GM12891 (cell line): ENCODE measurements at places on chromosomes 7 and 10.
A peak's percentile ranks its signal among the peaks of the same experiment; 100 is the strongest.

GRCh38 chr10:131943021-131943814 is 38.5 kb downstream of the BNIP3 start:
- no peak for DNase-seq

- DNase-seq: no peak
Observed at GRCh38 chr7:139505563-139505962, 17.9 kb upstream of the CLEC2L start.

DNA sequence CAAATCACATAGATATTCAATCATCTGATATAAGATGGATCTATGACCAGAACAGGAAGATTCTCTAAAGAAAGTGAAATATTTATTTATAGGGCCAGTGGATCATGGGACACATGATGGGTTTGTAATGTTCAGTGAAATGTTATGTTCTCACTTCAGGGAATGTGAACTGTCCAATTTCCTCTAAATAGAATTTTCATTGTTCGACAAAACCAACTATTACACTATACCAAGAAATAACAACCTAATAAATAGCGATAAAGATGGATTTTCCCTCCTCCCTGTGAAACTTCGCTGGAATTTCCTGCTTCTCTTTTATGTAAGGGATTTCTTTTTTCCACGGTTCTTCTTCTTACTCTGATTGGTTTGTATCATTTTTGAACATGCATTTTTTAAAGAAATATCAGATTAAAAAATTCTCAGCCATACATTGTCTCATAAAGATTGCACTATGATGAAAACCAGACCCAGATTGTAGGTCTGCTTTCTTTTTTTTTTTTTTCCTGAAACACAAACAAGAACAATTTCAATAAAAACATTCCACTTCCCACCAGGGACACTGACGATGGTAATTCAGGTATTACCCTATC is 139.8 kb upstream of the ZEB1 start:
- DNase-seq: no peak

DNA sequence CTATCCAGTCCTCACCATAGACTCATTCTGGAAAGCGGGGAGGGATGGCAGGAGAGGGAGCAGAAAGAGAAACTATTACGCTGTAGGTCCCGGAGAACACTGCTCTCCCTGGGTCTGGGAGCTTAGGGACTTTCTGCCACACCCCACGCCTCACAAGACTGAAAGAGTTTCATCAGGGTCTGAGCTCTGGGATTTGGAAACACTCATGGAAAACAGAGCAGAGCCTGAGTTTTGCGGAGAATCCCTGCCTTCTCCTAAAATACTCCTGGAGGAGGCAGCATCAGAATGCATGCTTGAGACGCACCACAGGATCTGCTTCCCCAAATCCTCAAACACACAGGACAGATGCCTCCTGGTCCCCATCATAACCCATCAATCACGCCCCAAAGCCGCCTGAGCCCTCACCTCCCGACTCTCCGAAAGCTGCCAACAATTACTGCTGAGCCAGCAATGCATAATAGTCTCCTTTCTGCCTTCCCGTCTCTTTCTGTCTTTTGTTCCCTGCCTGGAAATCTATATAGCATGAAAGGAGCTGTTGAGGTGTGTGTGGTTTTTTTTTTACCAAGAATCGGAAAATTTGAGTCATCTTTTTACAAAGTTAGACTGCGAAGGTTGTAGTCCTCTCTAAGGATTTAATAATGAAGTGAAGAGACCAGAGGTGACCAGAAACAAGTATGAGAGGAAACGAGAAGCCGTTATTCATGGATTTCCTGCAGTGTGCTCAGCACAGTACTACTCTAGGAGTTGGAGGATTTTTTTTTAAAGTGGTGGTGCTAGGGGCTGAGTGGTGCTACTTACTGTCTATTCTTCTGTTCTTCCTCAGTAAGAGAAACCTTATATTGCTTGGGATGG is 37.7 kb downstream of the ASB13 start:
- no peak for DNase-seq

DNA sequence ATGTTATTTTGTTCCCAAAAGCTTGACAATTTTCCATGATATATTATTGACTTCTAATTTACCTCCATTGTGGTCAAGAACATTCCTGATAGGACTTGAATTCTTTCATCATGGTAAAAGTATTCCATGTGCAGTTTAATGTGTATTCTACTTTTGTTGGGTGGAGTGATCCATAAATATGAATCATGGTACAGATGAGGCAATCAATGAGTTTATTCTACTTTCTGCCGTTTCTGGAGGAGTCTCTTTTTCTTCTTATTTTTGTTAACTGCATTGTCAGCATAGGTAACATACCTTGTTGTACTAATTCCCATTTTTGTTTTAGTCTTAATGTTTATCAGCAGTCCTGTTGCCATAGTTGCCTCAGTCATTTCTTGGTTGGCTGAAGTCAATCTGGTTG is 69.6 kb downstream of the SHOC2 start:
- DNase-seq: no peak

DNA sequence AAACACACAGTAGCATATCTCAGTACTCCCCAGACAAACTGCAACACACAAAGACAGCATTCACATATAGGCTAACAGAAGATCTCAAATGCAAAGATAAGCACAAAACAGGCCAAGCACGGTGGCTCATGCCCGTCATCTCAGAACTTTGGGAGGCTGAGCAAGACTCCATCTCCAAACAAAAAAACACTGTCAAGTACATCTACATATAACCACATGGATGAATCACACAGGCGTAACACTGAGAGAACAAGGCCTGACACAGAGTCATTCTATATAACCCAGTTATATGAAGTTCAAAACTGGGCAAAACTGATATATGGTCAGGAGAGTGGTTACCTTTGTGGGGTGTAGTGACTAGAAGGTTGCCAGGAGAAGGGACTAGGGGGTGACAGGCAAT is 506.4 kb downstream of the KCNMA1 start:
- no peak for DNase-seq

GRCh38 chr10:97601268-97602215 is 12.0 kb downstream of the C10orf62 start:
- no peak for DNase-seq

DNA sequence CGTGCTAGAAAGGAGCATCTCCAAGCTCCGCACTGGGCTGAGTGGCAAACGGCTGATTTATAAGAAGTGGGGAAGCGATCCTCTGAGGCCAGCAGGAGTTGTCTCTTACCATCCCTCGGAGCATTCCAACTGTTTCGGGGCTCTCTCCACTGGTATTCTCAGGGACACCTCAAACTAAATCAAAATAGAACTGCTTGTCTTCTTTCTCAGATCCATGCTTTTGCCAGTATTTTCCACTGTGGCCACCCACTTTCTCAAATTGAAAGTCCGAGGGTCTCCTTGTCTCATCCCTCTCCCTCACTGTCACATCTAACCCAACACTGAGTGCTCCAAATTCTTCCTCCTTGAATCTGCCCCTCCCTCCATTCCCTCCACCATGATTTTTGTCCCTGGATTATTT is 83.2 kb upstream of the LEP start:
- no peak for DNase-seq

DNA sequence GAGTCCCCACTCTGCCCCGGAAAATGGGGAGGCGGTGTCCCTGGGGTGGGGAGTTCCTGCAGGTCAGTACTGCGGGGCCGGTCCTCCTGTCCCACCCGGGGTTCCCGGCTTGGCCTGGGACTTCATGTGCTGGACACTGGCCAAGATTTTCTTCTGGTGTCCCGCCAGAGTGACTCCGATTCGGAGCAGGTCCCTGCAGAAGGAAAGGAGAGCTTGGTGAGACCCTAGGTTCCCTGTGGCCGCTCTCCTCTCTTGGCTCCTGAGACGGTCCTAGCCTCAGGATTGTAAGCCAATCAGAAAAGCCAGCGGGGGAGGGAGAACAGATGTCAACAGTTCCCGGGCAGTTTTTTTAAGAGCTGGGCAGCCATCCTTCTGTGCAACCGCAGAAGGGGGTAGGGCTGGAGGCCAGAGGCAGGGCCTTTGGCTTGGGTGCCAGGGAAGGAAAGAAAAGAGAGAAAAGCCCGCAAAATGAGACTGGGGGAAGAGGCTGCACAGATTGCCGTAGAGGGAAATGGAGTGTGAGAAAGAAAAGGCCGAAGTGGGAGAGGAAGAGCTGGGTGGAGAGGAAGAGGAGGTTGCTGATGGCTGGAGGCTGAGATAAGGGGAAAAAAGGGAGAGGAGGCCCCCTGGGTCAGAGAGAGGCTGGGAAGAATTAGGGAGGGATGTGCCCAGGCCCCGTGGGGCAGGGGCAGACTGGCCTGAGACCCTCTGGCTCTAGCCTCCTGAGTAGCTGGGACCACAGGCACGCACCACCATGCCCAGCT is 23.7 kb downstream of the EPHB4 start:
- DNase-seq: peak; percentile 94
